ENCODE measurements at places on chromosomes 2 and 18.

- no peak for DNase-seq
These were observed 10.5 kb downstream of the ATG16L1 start for GRCh38 chr2:233261819-233262555.

GRCh38 chr2:120456867-120457266 is 110.9 kb downstream of the INHBB start:
- DNase-seq = no peak

GRCh38 chr18:32289483-32290075 is 99.7 kb downstream of the MEP1B start:
- DNase-seq = peak; percentile 11

DNA sequence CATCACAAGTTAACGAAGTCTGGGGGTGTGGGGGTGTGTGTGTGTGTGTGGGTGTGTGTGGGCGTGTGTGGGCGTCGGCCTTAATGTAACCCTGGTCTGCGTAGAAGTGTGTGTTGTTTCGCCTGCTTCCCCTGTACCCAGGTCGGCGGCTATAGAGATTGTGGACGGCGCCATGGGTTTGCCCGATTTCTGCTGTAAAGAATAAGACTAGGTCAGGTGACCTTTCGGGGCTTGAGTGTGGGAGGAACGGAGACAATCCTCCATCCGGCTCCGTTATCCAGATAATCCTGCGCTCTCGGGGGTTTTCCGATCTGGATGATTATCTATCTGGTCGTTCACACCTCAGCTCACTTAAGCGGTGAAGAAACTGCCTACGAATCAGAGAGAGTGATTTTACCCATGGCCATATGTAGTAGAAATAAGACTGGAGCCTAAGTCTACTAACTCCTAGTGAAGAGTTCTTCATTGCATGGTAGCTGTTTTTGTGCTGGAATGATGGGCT is 543 bp downstream of the HADHB start:
- peak; percentile 12 for DNase-seq

DNA sequence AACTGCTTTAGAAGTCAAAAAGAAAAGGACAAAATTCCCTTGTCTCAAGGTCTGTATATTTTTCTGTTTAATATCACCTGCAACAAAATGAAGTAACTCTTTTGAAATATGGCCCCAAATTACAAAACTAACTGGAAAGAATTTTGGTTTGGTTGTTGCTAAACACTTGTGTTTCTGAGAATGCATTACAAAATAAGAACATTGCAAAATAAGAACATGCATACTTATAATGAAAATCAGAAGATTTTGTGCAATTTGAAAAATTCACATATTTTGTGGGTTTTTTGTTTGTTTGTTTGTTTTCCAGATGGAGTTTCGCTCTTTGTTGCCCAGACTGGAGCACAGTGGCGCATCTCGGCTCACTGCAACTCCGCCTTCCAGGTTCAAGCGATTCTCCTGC is 21.8 kb downstream of the NDUFB3 start:
- DNase-seq = no peak

DNA sequence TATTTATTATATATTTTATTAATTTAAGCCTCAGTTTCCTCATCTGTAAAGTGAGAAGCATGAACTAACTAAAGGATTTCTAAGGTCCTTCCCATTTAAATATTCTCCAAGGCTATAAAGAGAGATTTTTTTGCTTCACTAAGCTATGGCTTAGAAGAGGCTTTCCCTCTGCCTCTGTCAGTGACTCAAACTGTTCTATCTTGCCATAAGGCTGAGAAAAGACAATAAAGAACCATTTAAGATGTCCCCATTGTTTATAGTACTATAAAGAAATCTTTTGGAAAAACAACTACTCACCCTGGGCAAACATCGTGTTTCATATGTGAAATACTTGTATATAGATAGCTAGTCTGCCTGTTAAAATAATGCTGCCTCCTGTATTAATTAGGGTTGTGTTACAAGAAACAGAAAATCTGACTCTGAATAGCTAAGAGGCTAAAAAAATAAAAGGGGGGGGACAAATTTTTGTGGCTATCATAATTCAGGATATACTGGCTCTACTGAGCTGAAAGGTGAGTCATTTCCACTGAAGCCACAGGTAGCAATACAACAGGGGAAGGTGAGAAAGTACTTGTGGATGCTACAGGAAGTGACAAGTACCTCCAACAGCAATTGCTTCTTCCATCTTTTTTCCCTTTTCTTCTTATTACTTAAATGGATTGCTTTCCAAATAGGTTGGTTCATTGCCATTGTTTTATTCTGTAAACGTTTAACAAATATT is 25.4 kb downstream of the EPHA4 start:
- DNase-seq = no peak

DNA sequence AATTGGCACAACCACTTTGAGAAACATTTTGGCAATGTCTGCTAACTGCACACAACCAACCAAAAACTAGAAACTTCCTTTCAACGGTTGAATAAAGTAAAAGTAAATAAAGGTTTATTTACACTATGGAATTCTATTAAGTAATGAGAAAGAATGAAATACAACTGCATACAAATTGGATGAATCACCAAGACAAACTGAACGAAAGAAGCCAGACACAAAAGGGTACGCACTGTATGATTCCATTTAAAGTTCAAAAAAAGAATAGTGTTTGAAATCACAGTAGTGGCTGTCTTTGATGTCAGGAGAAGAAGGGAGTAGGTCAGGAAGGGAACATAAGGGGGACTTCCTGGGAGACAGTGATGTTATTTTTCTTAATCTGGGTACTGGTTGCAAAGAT is 46.5 kb upstream of the SULT1C3 start:
- DNase-seq = no peak

DNA sequence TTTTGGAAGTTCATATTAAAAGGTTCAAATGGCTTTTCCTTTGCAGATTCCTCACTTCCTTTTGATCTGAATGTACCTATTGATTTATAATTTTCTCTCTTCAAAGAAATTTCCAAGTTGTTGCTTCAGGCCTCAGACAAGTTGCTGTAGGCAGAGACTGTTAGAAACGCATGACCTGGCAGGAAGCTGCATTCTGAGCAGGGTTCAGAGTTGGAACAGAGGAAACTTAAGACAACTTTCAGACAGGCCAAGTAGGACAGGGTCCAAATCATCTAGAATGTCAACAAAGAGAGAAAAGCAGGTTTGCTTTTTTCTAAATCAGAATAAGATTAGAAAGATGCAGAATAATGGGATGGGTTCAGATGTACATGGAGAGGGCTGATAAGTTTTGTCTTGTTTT is 416.3 kb downstream of the LRP1B start:
- DNase-seq = no peak

DNA sequence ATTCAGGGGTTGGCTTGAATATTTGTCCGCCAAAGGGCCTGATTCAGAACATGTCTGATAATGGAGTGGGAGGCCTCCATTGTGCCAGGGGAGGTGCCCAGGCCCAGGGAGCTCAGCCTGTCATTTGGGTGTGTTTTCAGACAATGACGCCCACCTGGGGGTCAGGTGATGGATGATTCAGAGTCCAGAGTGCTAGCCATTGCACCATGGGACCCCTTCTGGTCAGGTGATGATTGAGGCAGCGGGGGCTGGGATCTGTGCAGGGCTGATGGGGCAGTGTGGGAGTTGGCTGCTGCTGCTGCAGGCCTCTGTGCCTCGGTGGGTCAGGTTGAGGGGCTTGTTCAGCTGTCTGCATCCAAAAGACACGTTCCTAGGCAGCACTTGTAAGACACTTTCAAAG is 8.3 kb upstream of the ARHGEF4 start:
- no peak for DNase-seq

- no peak for DNase-seq
These were observed 27.5 kb upstream of the CAB39 start for GRCh38 chr2:230685178-230685577.

GRCh38 chr2:8496079-8496478 is 185.8 kb upstream of the ID2 start:
- no peak for DNase-seq

DNA sequence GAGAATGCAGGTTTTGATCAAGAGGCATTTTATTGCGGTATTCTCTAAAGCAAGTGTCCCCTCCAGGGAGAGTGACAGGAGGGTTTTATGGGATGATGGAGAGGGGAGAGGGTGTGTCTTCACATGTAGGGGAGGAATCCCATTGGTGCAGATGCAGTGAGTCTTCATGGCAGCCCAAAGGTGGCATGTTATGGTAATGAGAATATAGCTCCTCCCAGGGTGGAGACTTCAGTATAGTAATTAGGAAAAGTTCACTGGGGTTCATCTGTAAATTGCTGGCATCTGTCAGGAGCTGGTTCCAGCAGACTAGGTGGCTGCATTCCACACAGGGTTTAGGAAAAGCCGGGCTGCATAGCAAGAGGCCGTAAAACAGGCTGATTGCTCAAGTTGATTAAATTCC is 230.7 kb upstream of the CCDC68 start:
- DNase-seq = no peak

DNA sequence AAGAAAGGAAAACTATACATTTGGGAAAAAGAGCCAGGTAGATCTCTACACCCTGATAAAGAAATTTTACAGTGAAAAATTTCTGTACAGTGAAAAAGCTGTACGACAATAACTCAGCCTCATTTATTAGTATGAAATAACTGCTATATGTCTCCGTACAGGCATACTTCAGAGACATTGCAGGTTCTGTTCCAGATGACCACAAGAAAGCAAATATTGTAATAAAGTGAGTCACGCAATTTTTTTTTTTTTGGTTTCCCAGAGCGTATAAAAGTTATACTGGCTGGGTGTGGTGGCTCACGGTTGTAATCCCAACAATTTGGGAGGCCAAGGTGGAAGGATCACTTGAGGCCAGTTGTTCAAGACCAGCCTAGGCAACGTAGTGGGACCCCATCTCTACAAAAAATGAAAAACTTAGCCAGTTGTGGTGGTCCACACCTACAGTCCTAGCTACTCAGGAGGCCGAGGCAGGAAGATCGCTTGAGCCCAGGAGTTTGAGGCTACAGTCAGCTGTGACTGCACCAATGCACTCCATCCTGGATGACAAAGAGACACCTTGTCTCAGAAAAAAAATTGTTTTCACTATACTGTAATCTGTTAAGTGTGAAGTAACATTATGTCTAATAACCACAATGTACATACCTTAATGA is 28.2 kb upstream of the AMMECR1L start:
- no peak for DNase-seq

- no peak for DNase-seq
These were observed 24.2 kb upstream of the KLF11 start for GRCh38 chr2:10019174-10019573.

DNA sequence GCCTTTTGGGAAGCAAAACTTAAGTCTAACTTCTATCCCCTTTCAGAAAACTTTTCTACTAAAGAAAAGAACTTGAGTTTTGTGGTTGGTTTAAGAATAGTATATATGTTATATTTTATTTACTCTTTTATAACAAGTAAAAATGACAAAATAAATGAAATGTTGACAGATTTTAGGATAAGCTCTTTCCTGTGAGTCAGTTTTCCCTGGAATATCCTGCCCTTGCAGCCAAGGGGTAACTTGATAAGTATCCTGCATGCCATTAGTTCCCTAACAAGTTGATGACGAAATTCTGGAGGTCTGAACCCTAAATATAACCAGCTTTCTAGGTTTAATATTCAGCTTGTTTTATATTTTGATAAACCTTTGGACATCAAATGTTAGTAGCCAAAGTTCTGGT is 7.3 kb upstream of the HTR2B start:
- no peak for DNase-seq

GRCh38 chr18:50805732-50806131 is 14.1 kb downstream of the MRO start:
- DNase-seq = peak; percentile 7

DNA sequence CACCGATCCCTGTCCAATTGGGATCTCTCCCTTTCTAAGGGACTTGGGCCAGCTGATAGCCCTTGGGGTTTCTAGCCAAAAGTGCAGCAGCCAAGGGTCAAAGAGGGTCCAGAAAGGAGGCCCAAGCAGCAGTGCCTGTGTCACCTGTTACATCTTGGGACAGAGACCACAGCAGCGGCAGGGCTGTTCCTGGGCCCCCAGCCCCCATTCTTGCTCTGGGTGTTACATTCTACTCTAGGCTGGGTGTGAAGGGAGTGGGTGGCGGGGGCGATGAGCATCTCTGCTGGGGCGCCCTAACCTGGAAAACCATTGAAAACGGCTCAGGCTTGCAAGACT is 1.2 kb downstream of the PAX3 start:
- DNase-seq = no peak

DNA sequence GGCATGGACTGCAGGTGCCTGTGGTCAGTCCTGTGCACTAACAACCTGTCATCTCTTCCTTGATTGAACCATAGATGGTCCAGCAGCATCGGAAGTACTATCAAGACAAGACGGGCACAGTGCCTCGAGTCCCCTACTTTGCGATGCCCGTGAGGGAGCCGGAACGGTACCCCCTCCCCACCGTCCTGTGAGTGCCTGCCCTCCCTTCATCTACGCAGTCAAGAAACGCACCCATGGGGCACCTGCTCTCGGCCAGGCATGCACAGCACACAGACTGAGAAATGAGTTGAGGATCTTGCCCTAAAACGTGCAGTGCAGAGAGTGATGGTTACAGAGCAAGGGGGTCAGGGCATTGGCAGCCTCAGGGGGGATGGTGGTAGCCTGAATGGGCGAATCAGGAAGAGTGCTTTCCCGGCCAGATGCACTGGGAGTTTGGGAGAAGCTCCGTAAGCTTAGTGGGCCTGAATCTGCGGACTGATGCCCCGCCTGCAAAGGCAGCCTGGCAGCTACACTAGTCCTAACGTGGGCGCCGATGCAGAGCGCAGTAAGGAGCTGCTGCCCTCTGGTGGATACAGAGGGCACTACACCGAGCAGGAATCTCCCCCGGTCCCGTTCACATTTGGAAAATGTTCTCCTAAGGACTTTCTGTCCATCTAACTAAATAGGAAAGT is 63.6 kb downstream of the CIB4 start:
- DNase-seq = peak; percentile 41

GRCh38 chr2:230956827-230957755 is 32.0 kb upstream of the GPR55 start:
- peak; percentile 48 for DNase-seq

DNA sequence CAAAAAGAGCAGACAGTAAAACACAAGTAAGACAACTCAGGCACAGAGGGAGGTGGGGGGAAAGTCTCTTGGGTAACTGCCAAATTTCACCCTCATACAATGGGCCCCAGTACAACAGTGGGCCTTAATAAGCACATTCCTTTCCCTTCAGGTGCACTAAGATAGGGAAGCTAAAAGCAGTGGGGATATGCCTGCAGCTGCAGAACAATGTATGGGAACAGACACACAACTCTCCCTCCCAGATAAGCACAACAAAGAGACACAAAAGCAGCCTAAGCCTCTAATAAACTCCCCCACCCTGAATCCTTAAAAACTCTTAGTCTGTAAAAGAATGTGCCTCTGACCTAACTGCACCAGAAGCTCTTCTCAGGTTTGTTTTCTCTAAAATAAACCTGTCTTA is 24.5 kb downstream of the GALNT14 start:
- DNase-seq = no peak

GRCh38 chr18:71437511-71437910 is 1106.6 kb downstream of the CBLN2 start:
- no peak for DNase-seq

- no peak for DNase-seq
These were observed 18.9 kb upstream of the DAPL1 start for GRCh38 chr2:158776231-158776630.

DNA sequence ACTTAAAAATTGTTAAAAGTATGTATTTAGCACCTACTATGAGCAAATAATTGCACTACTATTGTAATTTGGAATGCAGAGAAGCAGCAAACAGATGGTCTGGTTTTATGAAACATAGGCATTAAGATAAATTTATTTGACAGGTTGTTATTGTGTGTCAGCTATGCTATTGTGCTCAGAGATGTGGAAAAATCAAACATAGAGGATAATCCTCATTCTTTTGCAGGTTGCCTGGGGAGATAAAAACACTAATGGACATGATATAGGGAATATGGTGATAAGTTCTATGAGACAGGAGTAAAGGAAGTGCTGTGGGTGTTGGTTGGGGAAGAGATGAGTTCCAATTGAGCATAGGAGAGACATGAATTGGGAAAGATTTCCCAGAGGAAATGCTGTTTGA is 71.3 kb downstream of the PPP1R1C start:
- no peak for DNase-seq
